Adipocyte (in vitro differentiated cells): ENCODE measurements at places on chromosomes 1 and 21.

- DNase-seq, result no peak
Observed at GRCh38 chr1:64492424-64492823, 22.5 kb downstream of the CACHD1 start.

- peak; percentile 41 for DNase-seq
Observed at GRCh38 chr1:10514490-10515235, 39.9 kb downstream of the PEX14 start.

DNA sequence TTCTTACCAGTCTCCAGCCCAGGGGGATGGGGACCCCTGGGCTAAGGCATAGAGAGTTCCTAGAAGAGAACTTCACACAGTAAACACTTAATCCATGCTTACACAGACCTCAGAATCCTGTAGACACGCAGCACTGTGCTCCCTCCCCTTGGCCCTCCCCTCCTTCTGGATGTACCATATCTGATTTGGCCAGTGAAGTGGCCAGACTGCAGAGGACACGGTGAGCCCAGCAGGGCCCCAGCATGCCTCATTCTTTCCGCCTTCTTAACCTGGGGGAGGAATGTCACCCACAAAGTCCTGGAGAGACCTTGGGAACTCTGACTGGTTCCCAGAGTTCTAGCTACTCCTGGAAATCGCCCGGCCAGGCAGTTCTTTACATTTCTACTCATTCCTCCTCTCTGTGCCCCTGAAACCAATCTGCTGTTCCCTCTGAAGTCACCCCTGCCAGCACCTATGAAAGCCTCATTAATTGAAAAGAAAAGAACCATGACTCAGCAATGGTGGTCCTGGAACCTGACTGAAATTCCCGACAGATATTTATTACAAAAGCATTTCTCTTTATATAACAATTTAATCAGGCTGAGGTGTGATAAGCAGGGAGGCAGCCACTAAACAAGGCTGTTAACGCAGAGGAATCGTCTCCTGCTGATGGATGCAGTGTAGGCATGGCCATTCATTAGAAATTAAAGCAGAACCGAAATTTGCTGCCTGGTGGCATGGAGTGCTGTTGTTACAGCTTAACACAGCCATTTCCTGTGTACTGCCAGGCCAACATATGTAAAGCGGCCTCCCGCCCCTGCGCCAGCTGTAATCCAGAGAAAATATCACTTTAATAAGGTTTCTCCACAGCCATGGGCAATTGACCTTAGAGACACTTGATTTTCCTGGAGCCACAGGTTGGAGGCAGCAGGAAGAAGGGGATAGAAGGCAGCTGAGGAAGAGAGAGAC, 74.6 kb upstream of the KCND3 start:
- DNase-seq, result no peak

GRCh38 chr1:18495635-18496034, 14.9 kb downstream of the KLHDC7A start:
- no peak for DNase-seq

- no peak for DNase-seq
Observed at GRCh38 chr1:226402739-226403165, 5.1 kb downstream of the PARP1 start.

GRCh38 chr1:6508816-6509189, 17.3 kb upstream of the PLEKHG5 start:
- DNase-seq, result no peak

GRCh38 chr21:30555095-30555494, 6.0 kb downstream of the KRTAP19-7 start:
- no peak for DNase-seq

- DNase-seq, result no peak
Observed at GRCh38 chr21:19908390-19908789, 1089.8 kb upstream of the NCAM2 start.

DNA sequence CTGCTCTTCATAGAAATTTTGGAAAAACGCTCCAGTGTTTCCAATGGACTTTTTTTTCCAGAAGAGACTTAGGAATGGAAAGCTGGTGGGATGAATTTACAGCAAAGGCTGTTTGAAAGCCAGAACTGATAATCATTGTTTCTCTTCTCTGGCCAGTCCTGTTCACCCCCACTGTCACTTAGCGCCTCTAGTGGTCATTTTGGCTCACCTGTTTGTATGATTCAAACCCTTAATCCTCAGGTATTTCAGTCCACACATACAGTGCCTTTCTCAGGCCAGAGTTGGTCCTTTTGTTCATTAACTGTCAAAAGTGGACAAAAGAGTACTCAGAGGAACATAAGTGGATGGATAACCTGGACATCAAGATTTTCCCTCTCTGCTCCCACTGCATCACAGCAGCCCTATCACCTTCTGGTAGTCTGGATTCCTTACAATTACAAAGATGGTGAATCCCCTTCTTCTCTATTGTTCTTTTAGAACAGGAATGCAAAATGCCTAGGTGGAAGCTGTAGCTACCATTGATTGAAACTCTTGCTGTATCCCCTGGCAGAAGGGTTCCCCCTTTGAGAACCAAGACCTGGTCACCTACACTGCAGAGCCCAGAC, 177.6 kb upstream of the OLFM3 start:
- DNase-seq, result no peak

DNA sequence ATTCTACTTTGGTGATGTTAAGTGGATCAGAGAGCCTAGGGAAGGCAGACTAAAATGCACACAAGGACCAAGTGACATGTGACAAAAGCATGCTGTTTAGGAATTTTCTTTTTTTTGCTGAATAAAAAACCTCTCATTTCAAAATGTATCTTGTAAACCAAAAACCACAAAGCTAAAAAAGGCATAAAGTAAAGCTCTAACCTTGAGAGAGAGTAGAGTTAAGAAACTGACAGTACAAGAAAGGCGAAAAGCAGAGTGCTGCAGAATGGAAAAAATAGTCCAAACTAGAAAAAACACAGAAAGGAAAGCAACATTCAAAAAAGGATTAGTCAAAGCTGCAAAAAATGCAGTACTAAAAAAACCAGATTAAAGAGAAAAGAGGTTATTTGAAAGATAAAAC, 76.5 kb downstream of the EPS15 start:
- no peak for DNase-seq

- no peak for DNase-seq
Observed at GRCh38 chr1:19083081-19083480, 126.6 kb upstream of the IFFO2 start.

DNA sequence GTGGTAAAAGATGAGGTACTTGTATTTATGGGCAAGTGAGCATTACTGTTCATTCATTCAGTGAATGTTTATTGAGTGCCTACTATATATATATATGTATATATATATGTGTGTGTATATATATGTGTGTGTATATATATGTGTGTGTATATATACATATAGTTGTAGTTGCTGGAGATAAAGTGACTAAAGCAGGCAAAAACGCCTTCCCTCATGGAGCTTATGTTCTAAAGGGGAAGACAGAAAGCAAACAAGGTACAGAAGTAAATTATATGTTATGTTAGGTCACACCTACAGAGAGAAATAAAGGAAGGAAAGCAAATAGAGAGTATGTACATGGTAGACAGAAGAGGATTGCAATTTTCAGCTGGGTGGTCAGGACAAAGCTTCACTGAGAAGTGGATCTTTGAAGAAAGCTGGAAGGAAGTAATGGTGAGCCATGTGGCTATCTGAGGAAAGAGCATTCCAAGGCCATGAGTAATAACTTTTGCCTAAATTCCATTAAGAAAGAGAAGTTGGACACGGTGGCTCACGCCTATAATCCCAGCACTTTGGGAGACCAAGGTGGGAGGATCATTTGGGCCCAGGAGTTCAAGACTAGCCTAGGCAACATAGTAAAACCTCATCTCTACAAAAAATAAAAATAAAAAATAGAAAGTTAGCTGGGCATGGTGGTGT, 33.5 kb upstream of the KLF17 start:
- DNase-seq, result peak; percentile 55

GRCh38 chr21:32206631-32207405, 72.0 kb downstream of the MIS18A start:
- no peak for DNase-seq

- peak; percentile 78 for DNase-seq
Observed at GRCh38 chr1:110235834-110236682, 25.9 kb downstream of the KCNC4 start.

DNA sequence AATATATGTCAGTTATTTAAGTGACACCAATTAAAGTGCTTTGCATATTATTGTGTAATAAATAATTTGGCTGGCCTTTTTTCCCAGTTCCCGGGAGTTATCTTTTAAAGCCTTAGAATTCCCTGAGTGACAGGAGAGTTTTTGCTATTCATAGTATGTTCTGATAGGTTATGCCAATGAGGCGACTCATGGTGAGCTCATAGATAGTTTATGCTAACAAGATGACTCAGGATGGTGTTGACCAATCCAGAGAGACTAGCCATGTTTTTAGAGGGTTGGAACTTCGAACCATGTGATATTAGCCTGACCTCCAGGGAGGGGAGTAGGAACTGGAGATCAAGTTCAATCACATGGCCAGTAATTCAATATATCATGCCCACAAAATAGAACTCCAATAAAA, 310.8 kb downstream of the USP25 start:
- DNase-seq, result no peak

- DNase-seq, result peak; percentile 93
Observed at GRCh38 chr21:31866077-31866511, 6.7 kb upstream of the HUNK start.

DNA sequence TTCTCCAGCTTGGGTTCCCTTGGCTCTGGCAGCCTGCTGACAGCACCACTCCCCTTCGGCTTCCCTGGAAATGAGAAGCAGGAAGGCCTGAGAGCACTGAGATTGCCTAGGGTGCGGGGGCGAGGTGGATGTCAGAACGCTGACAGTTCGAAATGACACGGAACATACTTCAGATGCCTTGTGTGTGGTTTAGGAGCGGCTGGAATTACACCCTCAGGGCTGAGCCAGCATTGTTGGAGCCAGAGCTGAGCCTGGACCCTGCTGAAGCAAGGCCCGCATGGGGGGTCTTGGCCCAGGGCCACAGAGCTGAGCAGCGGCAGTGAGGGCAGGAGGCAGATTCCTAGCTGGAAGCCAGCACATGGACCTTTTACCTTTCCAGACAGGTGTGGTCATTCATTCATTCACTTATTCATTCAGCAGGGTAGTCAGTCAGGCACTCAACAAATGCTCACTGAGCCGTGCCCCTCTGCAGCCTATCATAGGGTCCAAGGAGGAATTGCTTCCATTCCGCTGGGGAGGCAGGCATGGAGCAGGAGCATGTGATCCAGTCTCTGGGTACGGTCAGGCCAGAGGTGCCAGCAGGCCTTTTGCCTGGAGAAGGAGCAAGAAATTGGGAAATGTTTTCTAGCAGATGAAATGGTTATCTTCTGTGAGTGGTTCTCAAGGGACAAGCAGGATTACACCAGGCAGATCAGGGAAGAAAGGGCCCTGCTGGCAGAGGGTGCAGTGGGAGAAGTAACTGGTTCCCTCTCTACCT, 6.6 kb upstream of the FOXE3 start:
- peak; percentile 90 for DNase-seq

DNA sequence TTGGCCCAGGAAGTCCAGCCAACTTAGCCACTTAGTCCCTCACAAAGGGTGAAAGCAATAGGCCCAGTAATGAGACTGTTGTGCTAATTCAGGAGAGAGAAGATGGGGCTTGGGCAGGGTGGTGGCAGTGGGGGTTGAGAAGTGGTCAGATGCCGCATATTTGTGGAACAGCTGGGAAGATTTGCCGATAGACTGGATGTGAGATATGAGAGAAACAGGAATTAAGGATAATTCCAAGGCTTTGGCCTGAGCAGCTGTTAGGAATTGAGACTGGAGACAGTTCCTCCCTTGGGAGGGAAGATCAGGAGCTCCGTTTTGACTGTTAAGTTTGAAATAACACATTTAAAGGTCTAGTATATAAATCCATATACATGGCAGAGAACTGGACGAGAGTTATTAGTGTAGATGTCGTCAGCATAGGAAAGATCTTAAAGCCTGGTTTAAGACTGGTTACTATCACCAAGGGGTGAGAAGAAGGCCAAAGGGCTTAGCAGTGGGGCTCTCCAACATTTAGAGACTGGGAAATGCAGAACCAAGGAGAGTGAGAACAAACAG, 323.7 kb upstream of the FAM78B start:
- no peak for DNase-seq

GRCh38 chr1:35452106-35452774, 105.0 kb downstream of the KIAA0319L start:
- DNase-seq, result peak; percentile 88

DNA sequence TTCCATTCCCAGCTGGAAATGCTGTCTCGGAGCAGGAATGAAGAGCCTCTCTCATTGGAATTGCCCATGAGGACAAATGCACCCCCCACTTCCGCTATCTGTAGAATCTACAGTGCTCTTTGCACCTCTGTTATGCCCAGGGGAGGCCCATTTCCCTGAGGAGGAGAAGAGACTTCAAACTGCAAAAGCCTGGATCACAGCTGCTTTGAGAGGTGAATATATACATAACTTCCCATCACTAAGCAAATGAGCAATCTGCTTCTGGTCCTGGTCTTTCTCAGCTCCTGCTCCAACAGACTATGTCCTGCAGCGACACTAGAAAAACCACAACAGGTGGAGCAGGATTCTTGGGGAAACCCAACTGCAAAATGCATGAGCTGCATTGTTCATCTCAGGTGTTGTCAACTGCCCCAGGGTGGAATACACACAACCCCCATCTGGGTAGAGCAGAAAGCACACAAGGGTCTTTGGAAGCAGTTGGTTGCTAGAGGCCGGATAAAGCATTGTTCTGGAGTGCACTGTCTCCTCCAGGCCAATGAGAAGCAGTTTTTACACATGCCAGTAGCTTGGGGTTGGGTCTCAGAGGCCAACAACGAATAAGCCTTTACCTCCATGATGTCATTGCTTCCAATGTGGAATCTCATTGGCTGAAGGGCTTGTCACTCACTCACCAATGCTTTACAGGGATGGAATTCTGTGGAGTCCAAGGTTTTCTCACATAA, 67.7 kb upstream of the RAB4A start:
- no peak for DNase-seq

DNA sequence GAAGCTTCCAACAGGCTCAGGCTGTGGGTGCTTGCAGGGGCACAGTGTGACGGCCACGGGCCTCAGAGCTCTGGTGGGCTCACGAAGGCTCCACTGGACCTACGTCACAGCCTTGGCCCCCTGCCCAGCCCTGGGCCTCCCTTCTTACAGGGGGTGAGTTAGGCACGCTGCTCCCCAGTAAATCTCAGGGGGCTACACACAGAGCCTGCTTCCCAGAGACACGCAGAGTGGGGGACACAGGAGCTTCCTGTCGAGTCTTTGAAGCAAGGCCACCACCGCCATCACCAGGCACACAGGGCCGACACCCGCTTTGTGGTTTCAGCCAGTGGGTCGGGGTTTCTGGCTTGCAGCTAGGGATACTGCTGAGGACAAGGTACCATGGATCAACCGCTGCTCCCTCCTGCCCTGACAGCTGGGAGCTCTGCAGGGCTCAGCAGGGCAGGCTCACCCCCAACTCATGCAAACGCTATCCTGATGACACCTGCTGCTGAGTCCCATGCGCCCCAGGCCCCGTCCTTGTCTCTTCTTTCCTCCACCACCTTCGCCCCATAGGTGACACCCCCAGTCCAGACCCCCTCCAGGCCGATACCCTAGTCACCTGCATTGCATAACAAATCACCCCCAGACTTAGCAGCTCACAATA, 5.5 kb upstream of the CFAP410 start:
- DNase-seq, result no peak

- DNase-seq, result no peak
Observed at GRCh38 chr21:42013931-42014330, 3.8 kb upstream of the ZBTB21 start.

GRCh38 chr1:77590651-77591050, 91.8 kb downstream of the ZZZ3 start:
- DNase-seq, result no peak

- no peak for DNase-seq
Observed at GRCh38 chr1:162213281-162213912, 143.9 kb downstream of the NOS1AP start.

- DNase-seq, result no peak
Observed at GRCh38 chr21:18661842-18662241, 258.3 kb upstream of the TMPRSS15 start.

- peak; percentile 1 for DNase-seq
Observed at GRCh38 chr1:166283190-166283589, 116.4 kb upstream of the FAM78B start.

- DNase-seq, result peak; percentile 1
Observed at GRCh38 chr1:105137543-105138457, 1388.1 kb downstream of the AMY1C start.
